ENCODE measurements at places on chromosomes 2 and 18. TPM values are rescaled to one million over a fixed set of nuclear protein-coding genes. Genes with fewer than 3 reads are reported as not detected.

EIF2AK2 gene
- total RNA-seq, result 32.0 TPM

STAT4 gene
- total RNA-seq, result 0.51 TPM

GKN2 gene
- total RNA-seq, result not detected

ZC3H6 gene
- 6.6 TPM for total RNA-seq

ICOS gene
- not detected for total RNA-seq

PELI1 gene
- 5.9 TPM for total RNA-seq

DOK6 gene
- total RNA-seq, result 4.0 TPM

DQX1 gene
- total RNA-seq, result not detected

FASTKD2 gene
- 37.8 TPM for total RNA-seq

FSHR gene
- total RNA-seq, result not detected

Data from fibroblast of lung (primary cell).